Stimulated activated CD8-positive, alpha-beta memory T cell treated with anti-CD3 and anti-CD28 coated beads, Interleukin-15, amount 100 ng/mL, for 4 hours (primary cell): ENCODE measurements at places on chromosomes 4 and X.

- DNase-seq, result no peak
Measured at GRCh38 chr4:116953947-116954346, 131.4 kb downstream of the TRAM1L1 start.

GRCh38 chr4:171242831-171243230, 570.4 kb upstream of the GALNTL6 start:
- DNase-seq, result no peak

DNA sequence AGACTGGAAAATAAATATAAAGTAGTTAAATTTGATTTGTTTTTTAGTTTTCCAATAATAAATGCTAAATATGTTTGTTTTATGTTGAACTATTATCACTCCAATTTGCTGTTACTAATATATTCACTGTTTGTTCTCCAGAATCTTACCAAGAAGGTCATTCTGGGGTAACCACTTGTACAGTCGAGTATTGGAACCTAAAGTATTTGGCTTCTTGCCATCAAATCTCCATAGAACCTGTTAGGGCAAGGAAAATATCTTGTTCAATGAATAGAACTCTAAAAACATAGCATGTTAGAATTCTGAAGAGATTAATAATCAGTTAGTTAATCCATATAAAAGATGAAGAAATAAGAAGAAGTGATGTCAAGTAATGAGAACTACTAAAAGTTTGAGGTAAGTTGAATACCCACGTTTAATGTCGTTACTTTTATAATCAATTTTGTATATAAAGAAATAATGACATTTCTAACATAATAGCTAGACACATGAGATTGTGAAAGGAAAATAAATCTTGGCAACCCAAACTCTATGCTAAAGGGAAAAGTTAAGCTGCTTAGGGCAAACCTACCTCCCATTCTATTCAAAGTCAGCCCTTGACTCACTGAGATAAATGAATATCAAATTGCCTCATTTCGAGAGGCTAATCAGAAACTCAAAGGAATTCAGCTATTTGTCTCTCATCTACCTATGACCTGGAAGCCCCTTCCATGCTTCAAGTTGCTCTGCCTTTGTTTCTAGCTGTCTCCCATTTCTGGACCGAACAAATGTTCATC, 15.3 kb downstream of the UGT2B15 start:
- DNase-seq, result no peak

- DNase-seq, result no peak
Measured at GRCh38 chr4:52783069-52783468, 31.8 kb upstream of the ERVMER34-1 start.

DNA sequence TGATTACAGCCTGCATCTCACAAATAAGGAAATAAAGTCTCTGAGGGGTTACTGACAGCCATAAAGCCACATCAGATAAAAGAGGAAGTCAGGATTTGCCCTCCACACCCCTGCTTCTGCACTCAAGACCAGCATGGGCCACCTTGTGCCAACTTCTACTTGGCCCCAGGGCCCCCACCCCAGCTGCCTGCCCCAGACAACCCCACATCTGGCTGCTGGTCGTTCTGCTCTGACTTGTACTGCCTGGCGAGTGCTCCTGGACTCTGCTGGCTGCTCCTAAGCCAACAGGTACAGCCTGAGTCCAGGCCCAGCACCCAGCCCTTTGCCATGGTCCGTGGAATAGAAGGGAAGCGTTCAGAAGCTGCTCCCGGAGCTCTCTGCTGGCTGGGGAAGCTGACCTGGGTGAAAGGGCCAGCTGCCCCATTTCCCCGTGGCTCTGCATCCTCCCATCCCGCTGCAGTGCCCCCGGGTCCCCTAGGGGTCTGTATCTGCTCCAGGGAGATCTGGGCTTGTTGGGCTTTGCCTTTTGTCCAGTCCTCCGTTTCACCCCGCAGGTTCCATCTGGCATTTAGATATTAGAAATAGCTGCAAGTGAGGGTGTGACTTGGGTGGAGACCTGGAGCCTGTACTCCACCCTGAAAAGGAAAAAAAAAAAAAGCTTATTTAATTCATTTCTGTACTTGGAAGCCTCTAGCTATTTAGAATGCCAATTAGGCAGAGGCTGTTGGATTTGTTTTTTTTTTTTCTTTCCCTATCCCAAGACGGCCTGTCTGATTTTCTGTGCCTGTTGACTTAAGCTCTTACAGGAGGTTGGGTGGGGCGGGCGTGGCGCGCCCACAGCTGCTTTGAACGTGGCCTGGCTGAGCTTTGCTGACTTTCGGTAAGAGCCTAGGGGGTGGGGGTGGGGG, 194.7 kb downstream of the PTTG2 start:
- DNase-seq, result no peak

- DNase-seq, result no peak
Measured at GRCh38 chr4:152374153-152374552, 161.7 kb downstream of the FBXW7 start.

DNA sequence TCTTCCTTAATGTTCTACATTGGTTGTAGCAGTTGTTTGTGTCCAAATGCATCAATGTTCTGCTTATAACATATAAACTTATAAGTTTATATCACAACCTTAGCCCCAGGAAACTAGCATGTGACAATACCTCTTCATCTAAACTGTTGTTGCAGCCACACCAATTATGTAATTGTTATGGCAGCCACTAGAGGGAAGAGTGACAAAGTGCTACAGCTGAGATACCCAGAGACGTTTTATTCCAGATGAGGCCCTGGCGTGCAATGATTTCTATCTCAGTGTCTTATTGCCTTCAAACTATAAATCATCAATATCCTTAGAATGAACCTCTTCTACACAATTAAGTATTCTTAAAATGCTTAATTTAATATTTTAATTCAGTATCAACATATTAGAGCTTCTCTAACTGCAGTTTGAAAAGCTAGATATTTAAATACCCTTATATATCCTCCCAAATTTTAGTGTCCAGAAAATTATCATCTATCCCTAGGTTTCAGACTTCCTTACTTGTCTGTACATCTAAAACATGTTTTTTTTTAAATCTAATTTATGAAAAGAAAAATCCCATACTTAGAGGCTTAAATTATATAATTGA, 171.6 kb downstream of the PCDH10 start:
- DNase-seq, result no peak

DNA sequence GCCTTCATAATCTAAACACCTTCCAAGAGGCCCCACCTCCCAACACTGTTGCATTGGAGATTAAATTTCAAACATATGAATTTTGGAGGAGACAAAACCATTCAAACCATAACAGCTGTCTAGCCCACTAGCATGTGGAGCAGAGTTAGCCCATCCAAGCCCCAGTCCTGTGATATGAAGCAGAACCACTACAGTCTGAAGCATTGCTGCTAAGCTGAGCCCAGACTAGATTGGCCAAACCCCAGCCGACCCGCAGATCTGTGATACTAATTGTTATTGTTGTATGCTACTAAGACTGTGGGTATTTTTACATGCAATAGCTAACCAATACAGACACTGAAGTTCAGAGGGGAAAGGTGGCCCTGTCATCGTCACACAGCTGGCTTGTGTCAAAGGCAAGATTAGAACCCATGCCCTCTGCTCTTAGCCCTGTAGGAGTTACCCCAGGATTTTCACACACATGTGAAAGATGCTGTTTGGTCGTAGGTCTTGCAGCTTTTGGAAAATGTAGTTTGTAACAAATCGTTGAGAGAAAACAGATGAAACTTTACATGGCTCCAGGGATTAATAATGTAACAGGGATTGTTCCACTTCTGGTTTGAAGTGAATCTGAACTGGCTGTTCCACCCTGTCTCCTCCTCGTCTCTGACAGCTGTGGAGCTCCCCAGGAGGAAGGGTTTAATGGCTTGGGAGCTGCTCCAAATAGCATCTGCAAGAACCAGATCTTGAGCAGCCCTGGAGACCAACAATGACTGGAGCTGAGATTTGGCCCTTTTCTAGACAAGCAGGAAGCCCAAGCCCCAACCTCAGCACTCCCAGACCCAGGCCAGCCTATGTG, 517.5 kb downstream of the MID1IP1 start:
- DNase-seq, result no peak

GRCh38 chr4:57777876-57778275, 667.7 kb upstream of the IGFBP7 start:
- DNase-seq, result no peak
